ENCODE measurements at places on chromosomes 3 and 15. TPM values are rescaled to one million over a fixed set of nuclear protein-coding genes. Genes with fewer than 3 reads are reported as not detected.

Gene SLC30A4
- 5.7 TPM for total RNA-seq

Gene SV2B
- total RNA-seq = not detected

Gene IMPG2
- total RNA-seq = 0.33 TPM

Gene AMIGO3
- not detected for total RNA-seq

Gene LSAMP
- not detected for total RNA-seq

Gene BTD
- 32.6 TPM for total RNA-seq

Gene FOXP1
- total RNA-seq = 48.2 TPM

Gene IGDCC3
- total RNA-seq = not detected

Gene NGRN
- total RNA-seq = 87.3 TPM

Gene A4GNT
- not detected for total RNA-seq

Gene CD200
- 8.1 TPM for total RNA-seq

Gene SERINC4
- not detected for total RNA-seq

Gene ARPIN
- total RNA-seq = 13.0 TPM

Gene CLRN1
- not detected for total RNA-seq

Gene LTF
- 0.28 TPM for total RNA-seq

Gene HES1
- total RNA-seq = 23.8 TPM

Gene PCSK6
- total RNA-seq = 0.26 TPM

Gene STRA6
- not detected for total RNA-seq

Gene WWTR1
- 117 TPM for total RNA-seq

Data from pulmonary artery endothelial cell (primary cell).